ENCODE measurements at places on chromosomes 2 and 18. TPM values are rescaled to one million over a fixed set of nuclear protein-coding genes. Genes with fewer than 3 reads are reported as not detected.

The GAREM2 gene
- total RNA-seq, result 9.2 TPM

The GYPC gene
- total RNA-seq, result 78.7 TPM

The NEU4 gene
- total RNA-seq, result 0.39 TPM

The MOCOS gene
- 0.16 TPM for total RNA-seq

The MAPK4 gene
- not detected for total RNA-seq

The DOK6 gene
- not detected for total RNA-seq

The TUBA4B gene
- not detected for total RNA-seq

The CYP1B1 gene
- 5.0 TPM for total RNA-seq

The POTEC gene
- total RNA-seq, result not detected

The KIAA1328 gene
- 13.2 TPM for total RNA-seq

DNA sequence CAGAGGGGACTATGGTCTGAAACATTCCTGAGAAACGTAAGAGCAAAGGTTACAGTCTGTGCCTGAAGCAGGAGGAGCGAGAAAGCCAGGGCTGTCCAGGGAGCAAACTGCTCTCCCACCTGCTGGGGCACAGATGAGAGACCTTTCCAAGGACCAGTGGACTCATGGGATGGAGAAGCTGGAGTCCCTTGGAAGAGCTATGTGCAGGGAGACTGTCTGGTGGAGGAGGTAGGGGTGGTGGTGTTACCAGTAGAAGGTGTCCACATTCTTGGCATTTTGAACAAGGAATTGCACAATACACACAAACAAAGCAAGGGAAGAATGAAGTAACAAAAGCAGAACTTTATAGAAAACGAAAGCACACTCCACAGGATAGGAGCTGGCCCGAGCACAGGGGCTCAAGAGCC is 97.9 kb upstream of the CYRIA start:
- no peak for DNase-seq

DNA sequence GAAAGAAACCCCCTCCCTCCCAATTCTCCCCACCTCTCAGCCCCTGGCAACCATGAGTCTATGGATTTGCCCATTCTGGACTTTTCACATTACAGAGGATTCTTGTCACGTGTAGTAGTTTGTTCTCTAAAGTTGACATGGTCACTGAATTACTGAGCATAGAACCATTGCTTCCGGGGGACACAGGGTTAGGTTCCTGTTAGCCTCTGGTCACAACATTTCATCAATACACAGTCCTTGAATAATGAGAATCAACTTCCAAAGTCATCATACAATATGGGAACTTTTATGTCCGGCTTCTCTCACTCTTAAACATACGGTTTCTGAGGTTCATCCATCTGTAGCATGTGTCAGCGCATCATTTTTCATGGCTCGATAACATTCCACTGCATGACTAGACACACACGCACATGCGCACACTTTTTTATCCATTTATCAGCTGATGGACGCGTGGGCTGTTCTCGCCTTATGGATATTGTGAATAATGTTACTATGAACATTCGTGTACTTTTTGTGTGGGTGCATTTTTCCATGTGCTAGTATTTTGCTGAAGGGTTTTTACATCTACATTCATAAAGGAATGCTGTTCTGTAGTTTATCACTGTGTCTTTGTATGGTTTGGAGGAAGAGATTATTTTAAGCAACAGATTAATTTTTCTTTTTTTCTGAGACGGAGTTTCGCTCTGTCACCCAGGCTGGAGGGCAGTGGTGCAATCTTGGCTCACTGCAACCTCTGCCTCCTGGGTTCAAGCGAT is 48.1 kb downstream of the PARD6G start:
- DNase-seq, result no peak

GRCh38 chr2:44086629-44087028 is 82.0 kb upstream of the PPM1B start:
- no peak for DNase-seq

DNA sequence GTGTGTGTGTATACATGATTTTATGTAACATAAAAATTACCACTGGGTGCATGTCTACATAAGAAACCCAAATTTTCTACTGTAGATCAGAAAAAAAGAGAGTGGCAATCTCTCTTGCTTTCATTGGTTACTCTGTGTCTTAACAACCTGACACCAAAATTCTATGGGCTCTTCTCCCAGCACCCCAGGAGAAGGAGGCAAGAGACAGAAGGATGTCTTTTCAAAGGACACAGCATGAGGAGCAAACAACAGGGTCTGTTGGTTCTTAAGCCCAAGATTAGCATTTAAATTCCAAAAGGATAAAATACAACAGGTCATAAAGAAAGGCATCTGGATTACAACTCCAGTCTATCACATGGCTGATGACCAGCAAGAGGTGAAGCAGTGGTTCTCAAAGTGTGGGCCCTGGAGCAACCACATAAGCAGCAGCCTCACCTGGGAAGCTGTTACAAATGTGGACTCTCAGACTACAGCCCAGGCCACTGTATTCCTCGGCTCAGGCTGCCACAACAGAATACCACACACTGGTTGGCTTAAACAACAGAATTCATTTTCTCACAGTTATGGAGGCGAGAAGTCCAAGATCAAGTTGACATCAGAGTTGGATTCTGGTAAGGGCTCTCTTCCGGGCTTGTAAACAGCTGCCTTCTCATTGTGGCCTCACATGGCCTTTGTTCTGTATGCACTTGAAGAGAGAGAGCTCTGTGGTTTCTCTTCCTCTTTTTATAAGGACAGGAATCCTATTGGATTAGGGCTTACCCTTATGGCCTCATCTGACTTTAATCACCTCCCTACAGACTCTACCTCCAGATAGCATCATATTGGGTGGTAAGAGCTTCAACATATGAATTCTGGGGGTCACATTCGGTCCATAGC is 79.8 kb upstream of the RNF152 start:
- no peak for DNase-seq

Measured in natural killer cell (primary cell).